Activated CD4-positive, alpha-beta T cell treated with anti-CD3 and anti-CD28 coated beads, Interleukin-2, amount 50 U/mL, for 1 hour (primary cell): ENCODE measurements at places on chromosomes 12 and 14.

GRCh38 chr12:49950273-49951251 lies at the start of gene AQP2:
Gene AQP2 (plus strand): TSS chr12:49950737. CDS start chr12:49950831, 94 bp downstream.
- no peak for DNase-seq

DNA sequence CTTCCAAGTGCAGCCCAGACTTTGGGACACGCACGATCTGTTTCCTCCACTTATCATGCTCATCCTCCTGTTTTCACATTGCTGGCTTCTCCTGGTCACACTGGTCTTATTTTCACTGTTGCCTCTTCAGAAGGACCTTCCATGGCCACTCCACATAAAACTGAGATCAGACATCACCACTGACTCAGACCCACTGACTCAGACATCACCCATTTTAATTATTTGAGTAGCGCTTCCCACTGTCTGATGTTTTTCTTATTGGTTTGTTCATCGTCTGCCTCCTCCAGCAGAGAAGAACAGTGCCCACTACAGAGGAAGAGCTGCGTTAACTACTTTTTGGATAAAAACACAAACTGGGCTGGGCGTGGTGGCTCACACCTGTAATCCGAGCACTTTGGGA lies 270.5 kb upstream of the PWP1 start:
- no peak for DNase-seq

DNA sequence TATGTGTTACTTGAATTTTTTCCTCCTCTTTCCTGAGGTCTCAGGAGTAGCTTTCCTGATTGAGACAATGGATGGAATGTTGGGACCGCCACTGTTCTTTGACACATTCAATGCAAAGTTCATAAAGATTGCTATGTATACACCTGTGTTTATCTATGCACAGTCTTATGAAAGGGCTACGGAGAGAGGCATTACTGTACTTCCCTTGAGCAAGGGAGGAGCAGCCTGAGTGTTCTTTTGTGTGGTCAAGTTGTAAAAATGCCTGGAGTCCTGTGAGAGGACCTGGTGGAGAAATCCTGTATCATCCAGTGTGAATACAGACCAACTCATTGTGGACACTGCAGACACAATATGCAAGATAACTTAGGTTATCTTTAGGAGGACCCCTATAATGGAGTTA lies 1.2 kb downstream of the SRGAP1 start:
- no peak for DNase-seq

- no peak for DNase-seq
These were observed 23.4 kb downstream of the LTBR start for GRCh38 chr12:6407236-6407954.

DNA sequence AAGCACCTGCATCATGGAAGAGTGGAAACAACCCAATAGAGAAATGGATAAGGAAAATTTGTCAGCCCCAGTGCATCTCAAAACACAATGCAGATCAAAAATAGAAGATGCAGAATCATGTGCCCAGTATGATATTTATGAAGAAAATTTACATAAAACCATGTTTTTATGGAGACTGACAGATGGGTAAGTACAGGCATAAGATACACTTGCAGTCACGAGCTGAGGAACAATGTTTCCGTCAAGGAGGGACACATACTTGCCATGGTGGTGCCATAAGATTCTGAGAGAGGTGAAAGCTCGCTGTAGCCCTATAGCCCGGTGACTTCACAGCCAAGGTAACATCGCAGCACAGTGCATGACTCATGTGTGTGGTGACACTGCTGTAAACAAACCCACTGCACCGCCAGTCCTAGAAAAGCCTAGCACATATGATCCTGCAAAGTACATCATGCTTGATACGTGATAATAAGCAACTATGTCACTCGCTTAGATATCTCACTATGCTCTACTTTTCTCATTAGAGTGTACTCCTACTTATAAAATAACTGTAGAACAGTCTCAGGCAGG lies 112.6 kb downstream of the RIMBP2 start:
- no peak for DNase-seq

- no peak for DNase-seq
These were observed 59.3 kb downstream of the IFNG start for GRCh38 chr12:68100241-68100640.
